ENCODE measurements at places on chromosomes 2 and 18. TPM values are rescaled to one million over a fixed set of nuclear protein-coding genes. Genes with fewer than 3 reads are reported as not detected.

DNA sequence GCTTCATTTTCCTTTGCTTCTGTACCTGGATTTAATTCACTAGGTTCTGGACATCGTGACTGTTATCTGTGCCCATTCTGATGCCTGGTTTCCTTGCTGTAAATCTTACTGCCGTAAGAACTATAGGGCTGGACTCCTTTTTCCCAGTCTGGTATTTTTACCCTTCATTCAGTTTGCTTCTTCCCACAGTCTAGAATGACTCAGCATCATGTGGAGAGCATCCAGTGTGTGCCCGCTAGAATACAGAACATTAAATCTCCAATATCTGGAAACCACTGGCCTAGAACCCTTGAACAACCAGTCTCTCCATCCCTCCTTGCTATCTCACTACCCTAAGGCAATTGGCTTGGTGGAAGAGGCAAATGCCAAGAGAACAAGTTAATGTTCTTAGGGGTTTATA lies 1075.4 kb upstream of the ZEB2 start:
- no peak for DNase-seq

DNA sequence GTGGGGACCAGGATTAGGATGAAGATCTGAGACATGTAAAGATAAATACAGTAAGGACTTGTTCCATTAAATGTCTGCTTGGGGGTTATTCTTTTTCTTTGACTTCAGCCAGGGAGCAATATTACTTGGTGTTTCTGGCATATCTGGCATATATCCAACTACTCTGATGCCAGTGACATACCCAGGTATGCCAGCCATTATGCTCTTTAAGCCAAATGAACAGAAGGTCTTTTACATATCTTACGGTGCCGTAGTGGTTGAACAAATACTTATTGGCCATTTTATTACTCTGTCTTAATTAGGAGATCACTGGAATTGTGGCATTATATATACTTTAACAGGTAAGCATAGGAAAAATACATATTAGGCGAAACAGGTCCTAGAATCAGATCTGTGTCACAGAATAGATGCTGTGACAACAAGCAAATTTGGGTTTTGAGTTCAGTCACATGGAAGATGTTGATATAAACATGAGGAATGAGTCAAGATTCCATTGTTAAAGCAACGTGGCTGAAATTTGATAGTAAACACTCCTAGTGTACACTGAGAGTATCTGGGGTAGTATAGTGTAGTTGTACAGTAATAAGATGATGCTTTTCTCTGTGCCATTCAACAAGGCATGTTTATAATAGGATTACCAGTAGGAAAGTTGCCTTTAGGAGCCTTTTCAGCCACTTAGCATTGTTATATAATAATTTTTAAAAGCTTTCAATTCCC lies 62.6 kb downstream of the KCTD18 start:
- no peak for DNase-seq

GRCh38 chr2:62340994-62341484 lies 145.1 kb downstream of the B3GNT2 start:
- DNase-seq: no peak

HOXD12 gene
- not detected for total RNA-seq

EDAR gene
- total RNA-seq: 0.09 TPM

Measured in pancreas (tissue), 10 donors.